NK-92 treated with Interleukin-12 subunit alpha and Interleukin-12 subunit beta, amount 100 ng/mL, for 24 hours (cell line): ENCODE measurements at places on chromosomes 12 and 14.

- DNase-seq: no peak
Observed at GRCh38 chr14:101834397-101834796, 72.9 kb downstream of the PPP2R5C start.

DNA sequence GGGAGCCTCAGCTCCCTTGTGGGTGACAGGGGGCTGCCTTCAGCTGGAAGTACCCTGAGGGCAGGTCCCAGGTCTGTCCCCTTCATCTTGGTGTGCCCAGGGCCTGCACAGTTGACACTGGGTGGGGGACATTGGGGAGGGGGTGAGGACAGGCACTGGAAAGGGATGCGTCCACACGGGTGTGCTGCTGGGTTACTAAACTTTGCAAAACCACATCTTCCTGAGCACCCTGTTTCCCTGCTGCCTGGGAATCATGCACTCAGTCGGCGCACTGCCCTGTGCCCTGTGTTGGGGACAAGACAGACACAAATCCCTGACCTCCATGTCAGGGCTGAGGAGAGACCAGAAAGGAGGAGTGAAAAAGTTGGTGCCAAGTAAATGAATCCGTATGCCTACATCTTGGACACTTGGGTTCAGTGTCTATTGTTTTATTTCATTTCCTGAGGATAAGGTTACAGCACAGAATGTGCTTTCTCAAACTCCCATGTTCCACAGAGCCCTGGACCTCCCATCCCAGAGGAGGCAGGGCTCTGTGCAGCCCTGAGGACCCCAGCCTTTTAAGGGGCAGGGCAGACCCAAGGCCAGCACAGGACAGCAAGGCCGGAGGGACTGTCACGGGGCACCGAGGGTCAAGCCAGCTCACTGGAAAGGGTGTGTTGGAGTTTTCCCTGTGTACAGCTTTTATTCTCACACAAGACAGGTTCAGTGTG is 2.9 kb upstream of the SLC25A29 start:
- DNase-seq: no peak

GRCh38 chr12:27002141-27002540 is 12.0 kb downstream of the TM7SF3 start:
- DNase-seq: no peak

DNA sequence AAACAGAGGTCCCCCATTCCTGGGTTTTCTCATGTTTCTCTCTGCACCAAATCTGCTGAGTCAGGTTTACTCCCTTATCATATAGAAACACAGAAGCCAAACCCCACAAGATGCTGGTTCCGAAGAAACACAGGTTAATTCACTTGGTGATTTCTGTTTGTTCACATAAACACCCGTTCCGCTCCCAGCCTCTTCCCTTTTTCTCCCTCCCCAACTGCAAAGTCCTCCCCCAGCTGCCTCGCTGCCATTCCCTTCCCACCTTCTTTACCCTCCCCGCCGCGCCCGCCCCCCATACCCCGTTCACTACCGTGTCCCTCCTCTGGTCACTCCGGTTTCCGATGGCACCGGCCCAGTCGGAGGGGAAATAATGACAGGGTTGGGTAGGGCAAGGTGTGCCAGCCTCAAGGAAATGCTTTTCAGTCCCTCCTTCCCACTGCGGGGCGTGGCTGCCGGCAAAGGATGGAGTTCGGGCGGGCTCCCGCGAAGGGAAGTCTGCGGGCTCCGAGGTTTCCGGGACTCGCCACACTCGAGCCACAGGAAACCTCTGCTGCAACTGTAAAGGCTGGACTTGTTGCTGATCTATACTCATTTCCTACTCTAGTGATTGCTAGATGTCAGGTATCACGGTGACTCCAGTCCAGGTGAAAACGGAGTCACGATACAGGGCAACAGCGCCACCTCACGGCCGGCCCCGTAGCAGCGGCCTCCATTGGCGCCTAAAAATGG is at the start of gene STYK1:
TSS of gene STYK1 (minus strand) at position 394 of the 726 bp plus-strand sequence. CDS start 39,434 bp downstream, outside the sequence.
- DNase-seq: peak; percentile 65

DNA sequence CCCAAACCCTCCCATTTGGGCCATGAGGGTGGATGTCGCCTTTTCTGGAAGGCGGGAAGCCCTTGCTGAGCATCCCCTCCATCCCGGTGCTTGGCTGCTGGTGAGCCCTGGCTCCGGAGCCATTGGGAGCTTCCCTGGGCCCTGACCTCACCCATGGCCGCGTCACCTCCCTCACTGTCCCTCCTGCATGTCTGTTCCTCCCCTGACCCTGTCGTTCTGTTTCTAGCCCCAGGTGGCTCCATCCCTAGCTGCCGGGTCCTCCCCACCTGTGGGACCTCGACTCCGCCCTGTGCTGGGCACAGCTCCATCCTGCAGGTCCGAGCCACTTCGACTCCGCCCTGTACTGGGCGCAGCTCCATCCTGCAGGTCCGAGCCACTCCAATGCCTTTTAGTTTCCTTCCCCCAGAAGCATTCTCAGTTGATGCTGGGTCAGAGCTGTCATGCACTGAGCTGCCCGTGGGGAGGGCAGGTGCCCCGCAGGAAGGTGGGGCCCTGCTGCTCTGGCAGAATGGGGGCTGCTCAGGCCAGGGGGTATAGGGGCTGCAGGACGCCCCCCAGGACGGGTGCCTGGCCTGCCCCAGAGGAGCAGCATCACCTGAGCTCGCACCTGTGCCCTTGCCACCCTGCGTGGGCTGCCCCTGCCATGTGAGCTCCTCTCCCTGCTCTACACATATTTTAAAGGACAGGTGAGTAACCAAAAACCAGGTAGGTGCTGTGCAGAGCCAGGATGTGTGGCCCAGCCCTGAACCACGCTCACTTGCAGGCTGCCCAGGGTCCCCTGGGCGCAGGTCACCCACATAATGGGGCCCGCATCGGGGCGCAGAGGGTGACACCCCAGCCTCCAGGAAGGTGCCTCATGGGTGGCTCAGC is 19.0 kb downstream of the NOC4L start:
- DNase-seq: no peak

DNA sequence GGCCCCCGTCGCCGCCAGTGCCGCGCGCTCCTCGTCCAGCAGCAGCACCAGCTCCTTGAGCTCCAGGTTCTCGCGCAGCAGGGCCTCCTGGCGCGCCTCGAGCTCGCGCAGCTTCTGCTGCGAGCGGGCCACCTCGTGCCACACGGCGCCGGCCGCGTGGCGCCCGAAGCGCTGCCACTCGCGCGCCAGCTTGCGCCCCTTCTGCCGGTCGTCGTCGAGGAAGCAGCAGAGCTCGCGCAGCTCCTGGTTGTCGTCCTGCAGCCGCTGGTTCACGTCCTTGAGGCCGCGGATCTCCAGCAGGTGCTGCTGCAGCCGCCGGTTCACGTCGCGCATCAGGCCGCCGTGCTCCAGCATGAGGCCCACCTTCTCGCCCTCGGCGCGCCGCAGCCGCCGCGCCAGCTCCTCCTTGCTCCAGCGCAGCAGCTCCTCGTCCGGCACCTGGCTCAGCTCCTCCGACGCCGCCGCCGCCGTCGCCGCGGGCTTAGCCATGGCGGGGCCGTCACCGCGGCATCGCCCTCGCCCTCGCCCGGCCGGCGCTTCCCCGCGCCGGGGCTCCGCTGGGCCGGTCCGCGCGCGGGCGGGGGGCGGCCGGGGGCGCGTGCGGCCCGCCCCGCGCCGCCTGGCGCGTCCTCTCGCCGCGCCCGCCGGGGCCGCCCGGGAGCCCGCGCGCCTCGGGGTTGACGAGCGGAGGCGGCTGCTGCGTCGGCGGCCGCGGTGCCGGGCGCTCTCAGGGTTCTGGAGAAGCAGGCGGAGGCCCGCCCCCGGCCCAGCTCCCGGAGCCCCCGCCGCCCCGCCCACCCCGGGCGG is at the start of gene CCDC85C:
TSS of gene CCDC85C (minus strand) at position 737 of the 807 bp plus-strand sequence. CDS start at position 489, 248 bp downstream.
- no peak for DNase-seq

- no peak for DNase-seq
Observed at GRCh38 chr14:100107236-100107635, 42.0 kb downstream of the EVL start.

GRCh38 chr14:104797115-104798044 is 1.8 kb upstream of the AKT1 start:
- DNase-seq: no peak

- no peak for DNase-seq
Observed at GRCh38 chr14:37602605-37603453, 7.4 kb downstream of the TTC6 start.

DNA sequence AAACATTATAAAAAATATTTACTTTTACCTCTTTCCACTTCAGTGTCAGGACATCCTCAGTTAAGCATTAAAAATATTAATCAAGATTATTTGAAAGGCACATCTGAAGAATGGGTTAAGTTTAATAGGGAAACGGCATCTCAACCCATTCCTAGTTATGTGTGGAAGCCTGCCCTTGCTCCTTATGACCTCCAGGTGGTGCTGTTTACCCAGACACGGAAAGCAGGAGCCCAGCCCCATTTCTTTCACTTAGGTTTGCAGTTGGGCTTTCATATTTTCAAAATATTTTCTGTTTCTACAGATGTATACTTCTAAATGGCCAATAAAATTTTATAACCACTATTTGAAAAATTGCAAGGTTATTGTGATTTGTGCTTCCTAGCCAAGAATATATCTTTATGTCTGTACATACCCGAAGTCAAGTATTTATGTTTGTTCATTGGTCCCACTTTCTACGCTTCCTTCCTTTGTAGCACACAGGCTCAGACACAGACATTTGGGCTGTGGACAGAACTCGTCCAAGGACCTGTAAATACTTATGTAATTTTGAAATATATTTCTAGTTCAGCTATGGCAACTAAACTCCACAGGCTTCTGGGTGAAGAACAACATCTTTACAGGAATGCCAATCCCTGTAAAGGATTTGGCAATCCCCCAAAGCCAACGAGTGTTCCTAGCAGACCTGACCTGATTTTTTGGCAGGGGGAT is 247.1 kb downstream of the AKAP6 start:
- DNase-seq: no peak

GRCh38 chr14:91140672-91141071 is 26.8 kb downstream of the DGLUCY start:
- DNase-seq: no peak

DNA sequence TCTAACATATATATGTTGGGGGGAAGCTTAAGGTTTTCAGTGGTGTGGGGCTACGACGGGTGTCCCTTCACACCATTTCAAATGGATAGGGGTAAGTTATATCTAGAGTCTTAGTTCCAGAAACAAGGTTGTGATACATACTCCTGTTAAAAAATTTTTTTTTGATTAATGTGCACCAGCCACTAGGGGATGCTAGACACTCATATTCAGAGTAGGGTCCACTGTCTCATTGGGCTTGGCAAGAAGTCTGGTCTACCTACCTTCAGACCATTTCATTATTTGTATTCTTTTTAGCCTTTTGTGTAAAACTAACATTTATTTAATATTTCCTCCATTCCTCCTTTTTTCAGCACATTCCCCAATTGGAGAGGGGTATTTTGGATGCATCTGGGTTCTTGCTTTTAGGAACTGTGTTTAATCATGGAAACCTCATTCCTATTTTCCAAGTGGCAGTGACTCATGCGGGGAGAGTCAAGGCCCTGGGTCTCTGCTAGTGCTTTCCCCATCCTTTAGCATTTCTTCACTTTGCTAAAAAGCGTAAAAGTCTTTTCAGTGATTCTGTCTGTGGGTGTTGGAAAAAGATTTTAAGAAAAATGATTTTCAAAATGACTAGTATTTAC is 33.4 kb downstream of the ANO4 start:
- no peak for DNase-seq

DNA sequence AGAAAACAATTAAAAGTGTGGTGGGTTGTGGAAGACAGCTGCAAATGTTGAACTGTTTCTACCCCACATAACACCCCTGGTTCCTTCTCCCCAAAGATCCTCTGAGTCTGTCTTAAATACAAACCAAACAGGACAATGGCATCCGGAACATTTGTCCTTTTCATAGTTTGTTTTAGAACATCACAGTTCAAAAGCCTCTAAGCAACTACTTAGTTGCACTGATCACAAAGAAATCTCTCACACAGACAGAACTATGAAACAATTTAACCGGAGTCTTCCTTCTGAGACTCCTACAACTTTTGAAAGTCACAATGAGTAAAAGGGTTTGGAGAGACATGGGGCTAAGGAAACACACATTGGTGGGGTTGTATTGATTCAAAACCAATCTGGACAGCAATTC is 125.6 kb downstream of the SLC25A21 start:
- no peak for DNase-seq

DNA sequence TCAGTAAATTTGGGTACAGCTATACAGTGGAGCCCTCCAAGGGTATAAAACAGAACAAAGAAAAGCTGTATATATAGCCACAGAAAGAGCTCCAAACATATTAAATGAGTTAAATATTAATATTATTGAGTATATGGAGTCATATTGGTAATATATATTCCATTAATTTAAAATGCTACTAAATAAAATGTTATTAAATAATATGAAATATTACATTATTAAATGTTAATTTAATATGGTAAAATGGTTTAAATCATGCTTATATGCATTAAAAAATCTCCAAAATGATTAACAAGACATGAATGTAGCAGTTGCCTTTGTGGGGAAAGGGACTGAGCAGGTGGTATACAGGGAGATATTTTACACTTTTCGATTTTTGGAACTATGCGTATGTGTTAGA is 164.0 kb downstream of the PELI2 start:
- DNase-seq: no peak

DNA sequence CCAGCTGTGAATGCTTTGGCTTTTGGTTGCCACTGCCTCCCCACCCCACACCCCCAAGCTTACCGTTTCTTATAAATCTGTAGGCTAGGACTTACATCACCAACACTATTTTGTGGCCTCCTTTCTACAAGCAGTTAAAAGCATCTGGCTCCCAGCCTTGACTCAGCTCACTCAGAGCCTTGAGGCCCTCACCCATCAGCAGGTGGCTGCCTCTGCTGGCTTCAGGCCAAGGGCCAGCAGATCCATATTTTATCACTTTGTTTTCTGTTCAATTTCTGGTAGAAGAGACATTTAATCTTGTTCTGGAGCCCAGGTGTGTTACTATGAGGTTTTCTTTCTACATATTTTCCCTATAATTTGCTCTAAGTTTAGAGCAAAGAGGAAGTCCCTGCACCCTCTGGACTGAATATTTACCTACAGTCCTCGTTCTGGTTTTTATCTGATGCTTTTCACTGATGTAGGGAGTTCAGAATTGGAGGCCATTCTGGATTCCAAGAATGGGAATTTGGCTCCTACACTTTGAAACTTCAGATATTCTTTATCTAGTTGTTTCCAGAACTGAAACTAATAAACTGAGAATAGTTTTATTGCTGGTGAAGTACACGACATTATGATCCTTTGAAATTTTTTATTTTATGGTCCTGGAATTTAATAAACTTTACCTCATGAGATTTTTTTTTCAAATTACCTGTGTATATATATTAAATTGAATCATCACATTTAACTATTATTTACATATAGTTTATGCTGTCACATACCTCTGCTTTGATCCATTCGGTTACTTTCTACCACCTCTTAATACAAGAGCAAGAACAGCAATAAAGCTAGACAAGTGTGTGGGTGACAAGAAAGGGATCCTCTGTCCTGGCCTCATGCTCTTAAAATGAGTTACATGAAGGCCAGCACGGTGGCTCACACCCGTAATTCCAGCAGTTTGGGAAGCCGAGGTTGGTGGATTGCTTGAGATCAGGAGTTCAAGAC is 22.2 kb downstream of the PLBD1 start:
- no peak for DNase-seq

DNA sequence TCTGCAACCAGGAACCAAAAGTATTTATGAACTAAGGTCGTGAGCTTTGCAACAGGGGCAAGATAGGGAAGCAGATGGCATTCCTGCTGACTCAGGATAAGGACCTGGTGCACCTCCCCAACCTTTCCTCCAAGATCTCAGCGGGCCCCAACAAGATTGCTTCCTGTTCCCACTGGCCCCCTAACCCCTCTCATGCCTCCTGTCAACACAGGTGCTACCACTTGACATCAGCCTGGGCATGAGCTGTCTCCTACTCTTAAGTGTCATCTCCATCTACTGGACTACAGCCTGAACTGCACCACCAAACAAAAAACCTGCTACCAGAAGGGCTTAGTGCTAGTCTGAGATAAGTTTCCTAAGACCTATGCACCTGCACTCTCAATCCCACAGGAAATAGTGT is 32.7 kb downstream of the MED6 start:
- no peak for DNase-seq
